ENCODE measurements at places on chromosomes 4 and X.

DNA sequence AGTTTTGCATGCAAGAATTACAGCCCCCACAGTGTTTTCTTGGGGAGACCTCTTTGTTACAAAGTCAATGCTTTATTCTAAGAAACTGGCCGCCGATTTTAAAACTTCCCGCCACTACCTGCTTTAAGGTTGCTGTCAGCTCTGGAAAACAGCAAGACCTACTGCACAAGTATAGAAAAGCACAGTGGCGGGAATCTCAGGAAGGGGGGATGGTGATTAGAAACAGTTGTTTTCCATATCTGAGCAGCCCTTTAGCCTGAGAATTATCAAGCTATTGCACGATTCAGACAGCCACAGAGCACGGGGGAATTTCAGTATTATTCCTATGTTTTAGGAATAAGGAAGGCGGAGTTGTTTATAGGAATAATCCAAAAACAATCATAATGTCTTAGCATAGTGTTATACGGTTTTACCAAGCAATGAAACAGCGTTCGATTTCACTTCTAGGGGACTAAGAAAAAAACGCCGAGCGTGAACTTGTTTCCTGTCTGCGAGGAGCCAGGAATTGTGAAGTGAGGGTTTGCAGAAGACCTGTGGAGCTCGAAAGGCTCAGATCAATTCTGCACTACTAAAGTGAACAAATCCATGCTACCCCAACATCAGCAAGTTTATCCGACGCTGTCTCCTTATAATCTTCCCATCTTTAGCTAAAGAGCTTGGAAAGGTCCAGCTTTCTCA, 81.3 kb downstream of the HMGN5 start:
- DNase-seq: no peak

- DNase-seq: no peak
Observed at GRCh38 chr4:182521011-182521410, 277.8 kb downstream of the TENM3 start.

DNA sequence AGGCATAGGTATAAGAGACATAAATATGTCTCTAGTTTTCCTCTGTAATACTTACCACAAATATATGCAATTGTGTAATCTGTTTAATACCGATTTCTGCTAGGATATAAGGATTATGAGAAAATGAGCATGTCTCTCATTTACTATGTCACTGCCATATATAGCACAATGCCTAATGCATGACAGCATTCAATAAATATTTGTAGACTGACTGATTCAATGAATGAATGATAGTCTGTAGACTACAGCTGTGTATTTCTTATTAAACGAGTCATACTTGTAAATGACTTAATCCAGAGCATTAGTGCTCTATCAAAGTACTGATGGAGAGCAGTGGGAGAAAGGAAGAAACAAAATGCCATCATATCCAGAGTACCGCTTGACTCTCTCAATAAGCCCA, 175.6 kb downstream of the PPP3CA start:
- DNase-seq: no peak

DNA sequence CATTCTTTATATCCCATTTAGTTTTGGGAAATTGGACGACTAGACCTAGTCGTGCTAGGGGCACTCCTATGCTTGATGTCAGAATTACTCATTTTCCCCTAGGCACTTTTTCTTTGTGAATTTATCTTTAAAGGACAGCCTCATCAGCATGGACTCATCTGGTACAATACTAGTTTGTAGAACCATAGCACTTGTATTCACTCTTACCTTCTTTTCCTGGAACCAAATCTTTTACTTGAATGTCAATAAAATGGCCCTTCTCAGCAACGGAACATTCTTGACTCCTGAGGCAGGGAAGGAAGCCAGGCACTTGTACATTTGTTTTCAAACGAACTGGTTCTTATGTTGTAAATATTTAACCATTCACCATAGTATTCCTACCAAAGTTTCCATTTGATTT, 187.1 kb downstream of the SHROOM3 start:
- DNase-seq: no peak

DNA sequence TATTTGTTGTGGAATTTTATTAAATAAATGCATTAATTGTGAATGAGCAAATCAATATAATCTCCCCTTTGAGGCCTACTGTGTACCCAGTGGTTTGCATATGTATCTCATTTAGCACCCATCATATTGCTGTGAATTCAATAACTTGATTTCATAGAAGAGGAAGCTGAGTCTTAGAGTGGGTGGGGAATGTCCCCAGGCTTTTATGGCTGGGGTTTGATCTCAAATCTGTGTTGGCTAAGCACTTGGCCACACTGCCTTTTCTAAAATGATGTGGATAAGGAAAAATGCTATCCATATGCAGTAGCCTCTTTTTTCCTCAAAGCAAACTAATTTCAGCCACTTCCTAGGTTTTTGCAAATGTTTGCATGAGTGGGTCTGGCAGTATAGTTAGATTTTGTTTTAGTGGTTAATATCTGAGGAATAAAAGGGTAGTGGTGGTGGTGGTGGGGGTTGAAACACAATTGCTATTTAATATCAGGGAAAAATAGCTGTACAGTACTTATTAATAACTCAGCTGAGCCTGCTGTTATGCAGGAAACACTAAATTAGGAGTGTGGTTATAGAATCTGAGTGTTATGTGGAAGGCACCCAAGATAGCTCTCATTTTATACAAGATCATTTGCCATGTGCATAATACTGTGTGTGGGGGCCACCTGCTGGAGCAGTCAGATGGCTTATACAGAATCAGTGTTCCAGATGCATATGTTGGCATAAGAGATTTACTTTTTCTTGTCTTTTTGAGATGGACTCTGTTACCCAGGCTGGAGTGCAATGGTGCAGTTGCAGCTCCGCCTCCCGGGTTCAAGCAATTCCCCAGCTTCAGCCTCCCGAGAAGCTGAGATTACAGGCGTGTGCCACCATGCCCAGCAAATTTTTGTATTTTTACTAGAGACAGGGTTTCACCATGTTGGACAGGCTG, 108.0 kb downstream of the TMEM131L start:
- DNase-seq: no peak

GRCh38 chr4:36551697-36552214, 270.3 kb downstream of the DTHD1 start:
- no peak for DNase-seq

DNA sequence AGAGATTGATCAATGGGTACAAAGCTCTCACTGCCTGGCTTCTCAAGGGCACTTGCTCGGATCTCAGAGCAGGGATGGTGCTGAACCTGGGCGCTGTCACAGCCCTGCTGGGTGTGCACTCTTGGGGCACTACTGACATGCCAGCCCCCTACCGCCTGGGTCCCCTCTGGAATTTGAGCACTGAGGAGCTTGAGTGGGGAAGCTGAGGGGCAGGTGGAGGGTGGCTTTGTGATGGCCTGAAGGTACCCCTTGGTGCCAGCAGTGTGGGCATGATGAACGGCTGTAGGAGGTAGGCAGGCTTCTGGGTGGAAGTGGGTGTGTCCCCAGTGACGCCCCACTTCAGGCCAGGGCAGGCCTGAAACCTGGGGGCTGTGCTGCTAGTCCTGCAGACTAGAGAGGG, 379.1 kb upstream of the GRID2 start:
- DNase-seq: no peak

GRCh38 chr4:23945451-23946017, 55.7 kb upstream of the PPARGC1A start:
- DNase-seq: no peak

DNA sequence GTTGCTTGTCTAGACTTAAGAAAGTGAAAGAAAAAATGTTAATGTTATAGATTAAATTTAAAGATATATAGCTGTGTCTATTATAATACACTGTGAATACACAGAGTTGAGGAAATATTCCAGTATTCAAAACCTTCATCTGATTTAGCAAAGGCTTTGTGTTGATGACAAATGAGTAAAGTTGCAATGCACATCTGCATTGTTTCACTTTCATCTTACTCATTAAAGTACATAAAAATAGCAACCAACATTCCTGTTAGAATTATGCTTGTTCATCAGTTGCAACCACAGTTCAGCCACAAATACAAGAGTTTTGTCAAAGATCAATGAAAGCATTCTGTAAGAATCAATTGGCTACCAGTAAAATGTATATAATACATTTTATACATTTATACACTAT, 346.4 kb upstream of the SLC7A11 start:
- DNase-seq: no peak

GRCh38 chr4:38783109-38783460, 295 bp upstream of the TLR10 start:
- no peak for DNase-seq

- no peak for DNase-seq
Observed at GRCh38 chr4:105162123-105162796, 15.6 kb downstream of the TET2 start.

DNA sequence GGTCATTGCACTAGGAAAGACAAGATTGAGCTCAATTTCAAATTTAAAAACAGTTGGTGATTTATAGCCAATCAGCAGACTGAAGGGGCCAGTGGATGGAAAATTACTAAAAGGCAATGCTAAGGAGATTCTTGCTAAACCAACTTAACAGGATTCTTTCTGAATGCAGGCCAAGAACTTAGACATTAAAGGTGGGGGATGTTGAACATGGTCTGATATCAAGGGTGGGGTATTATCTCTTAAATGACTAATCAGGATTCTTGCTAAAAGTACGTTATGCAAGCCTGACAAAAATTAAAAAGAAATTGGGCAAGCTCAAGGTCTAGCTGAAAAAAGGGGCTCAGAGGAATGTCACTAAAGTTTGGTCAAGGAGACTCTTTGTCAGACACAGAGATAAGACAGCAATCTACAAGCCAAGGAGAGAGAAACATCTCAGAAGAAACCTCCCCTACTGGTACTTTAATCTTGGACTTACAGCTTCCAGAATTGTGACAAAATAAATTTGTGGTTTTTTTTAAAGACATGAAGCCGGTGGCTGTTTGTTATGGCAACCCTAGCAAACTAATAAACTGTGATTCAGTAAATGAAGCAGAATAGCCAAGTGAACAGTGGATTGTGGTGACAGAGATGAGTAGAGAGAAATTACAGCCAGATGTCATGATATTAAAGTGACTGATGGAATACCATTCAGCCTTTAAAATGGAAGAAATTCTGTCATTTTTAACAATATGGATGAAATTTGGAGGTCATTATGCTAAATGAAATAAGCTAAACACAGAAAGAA, 120.3 kb upstream of the KLHL4 start:
- DNase-seq: no peak

DNA sequence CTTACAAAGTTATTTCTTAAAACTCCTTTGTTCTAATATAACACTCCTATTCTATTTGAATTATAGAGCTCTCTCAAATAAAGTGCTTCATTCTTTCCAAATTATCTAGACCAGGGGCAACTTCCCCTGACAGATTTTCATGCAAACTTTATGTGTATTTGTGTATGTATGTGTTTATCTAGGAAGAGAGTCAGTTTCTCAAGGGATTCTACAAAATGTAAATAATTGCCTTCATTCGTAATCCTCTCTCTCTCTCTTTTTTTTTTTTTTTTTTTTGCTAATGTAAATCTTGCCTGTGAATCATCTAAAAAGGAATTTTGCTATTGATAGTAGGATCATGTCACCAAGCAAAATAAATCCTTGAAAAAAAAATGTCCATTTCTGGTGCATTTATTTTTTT, 38.9 kb upstream of the RBPJ start:
- DNase-seq: no peak

- DNase-seq: no peak
Observed at GRCh38 chrX:38165023-38165422, 55.6 kb downstream of the SRPX start.

DNA sequence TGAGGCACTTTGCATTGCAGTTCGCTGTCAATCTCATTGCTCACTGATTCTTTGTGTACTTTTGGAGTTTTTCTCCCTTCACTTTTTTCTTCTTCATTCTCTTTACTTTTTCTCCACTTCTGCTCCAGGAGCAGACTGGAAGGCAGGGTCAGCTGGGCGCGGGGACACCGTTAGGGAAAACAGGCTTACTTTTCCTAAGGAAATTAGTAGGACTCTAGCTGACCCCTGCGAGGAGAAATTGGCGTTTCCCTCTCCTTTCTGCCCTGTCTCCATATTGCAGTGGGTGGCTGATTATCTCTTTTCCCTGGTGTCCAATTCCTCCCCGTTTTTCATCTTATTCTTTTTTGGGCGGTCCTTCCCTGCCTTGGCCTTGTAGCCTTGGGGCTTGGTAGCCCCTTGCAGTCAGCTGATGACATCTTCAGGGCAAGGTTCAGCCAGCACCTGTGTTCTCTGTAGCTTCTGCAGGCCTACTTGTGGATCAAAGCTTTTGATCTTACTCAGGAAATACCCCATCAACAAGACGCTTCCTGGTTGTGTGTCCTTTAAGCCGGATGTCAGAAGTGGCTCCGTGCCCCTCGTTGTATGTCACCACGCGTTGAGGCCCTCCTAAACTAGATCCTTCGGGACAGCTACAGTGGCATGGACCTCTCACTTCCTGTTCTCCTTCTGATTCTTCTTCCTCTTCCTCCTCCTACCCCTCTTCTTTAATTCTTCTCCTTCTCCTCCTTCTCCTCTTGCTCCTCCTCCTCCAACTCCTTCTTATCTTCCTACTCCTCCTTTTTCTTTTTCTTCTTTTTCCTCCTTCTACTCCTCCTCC, 36.1 kb downstream of the NBDY start:
- DNase-seq: no peak

DNA sequence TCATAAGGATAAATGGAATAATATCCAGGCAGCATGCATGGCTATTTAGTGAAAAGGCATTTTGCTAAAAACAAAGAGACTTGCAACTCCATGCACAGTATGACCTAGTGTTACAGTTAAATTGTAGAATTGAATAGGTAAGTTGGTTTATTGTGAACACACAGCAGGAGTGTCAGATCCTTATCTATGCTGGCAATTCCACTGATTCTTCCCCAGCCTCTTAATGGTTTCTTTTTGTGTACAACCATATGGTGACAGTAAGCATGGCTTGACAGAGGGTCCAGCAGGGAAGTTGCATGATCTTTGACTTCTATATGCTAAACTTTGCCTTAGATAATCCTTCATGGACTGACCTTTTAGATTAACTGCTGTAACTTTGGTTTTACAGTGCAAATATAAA, 936.6 kb upstream of the EPHA5 start:
- no peak for DNase-seq

DNA sequence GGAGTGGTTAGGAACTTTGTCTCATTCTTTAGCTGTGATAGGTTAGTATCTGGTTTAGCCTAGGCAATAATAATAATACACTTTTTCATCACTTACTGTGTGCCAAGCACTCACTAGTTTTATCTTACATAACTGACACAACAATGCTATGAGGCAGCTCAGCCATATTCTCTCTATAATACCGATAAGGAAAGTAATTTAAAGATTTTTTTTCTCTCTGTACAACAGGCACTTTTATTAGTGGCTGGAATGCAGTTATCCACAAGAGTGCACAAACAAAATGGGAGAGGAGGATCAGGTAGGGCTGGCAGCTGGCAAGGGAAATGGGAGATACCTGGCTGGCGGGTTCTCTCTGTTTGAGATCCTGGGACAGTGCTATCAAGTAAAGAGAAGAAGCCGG, 7.6 kb downstream of the RELL1 start:
- no peak for DNase-seq

- DNase-seq: no peak
Observed at GRCh38 chr4:121182296-121182695, 18.2 kb upstream of the TNIP3 start.

DNA sequence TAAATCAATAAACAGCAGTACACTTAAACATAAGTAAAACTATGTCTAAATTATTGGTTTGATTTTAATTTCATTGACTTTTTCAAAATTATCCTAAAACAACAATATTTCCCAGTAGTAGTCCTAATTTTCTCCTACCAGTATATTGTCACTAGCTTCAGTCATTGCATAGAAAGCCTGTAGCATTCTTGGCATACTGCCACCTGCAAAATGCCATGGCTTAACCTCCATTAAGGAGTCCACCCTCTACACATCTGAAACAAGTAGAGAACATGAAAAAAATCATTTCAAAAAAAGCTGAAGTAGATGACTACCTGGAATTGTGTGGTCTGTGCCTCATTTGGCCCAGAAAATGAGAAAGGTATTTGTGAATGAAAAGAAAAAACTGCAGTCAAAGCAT, 348.5 kb downstream of the INPP4B start:
- DNase-seq: no peak

All from ecto neural progenitor cell (in vitro differentiated cells).